Osteoblast (primary cell): ENCODE measurements at places on chromosomes 3 and 15. TPM values are rescaled to one million over a fixed set of nuclear protein-coding genes. Genes with fewer than 3 reads are reported as not detected.

DNA sequence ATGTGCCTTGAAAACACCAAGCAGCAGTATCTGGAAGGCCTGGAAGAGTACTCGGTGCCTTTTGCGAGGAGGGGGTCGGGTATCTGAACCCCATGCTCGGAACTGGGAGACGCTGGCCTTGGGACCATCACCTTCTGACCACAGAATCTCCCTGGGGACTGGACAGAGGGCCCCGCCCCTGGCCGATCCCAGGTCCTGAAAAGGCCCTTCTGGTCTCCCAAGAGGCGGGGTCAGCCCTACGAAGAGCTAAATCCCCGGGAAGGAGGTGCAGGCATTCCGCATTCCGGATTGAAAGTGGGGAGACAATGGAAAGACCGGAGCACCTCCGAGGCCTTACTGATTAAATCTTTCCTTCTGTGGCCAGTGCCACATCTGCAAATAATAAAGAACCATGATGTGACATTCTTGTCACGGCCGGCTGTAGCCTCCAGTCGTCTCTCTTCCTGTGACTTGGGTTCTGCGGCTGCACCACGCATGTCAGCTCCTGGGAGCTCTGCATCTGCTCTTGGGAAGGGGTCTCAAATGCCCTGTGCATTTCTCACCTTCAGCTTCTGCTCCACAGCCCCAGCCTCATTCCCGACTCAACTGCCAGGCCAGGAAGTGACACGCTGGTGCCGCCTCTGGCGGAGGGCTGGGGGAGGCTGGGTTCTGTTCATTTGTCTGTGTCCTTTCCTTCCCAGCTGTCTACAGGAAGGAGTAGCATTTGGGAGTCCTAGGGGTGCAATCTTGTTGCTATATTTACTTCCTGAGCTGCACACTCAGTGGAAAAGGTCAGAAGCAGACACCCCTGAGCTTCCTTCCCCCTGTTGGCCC, 173.5 kb downstream of the KLF13 start:
- H3K4me1 ChIP-seq, result no peaks in the 10 kb centered on the region
- no peak overlapping the region for H3K27ac ChIP-seq
- DNase-seq, result no peak
- H3K4me3 ChIP-seq, result no peak overlapping the region
- no peaks in the 10 kb centered on the region for H3K36me3 ChIP-seq
- peaks cover 3% of the 10 kb centered on the region for H3K27me3 ChIP-seq

DNA sequence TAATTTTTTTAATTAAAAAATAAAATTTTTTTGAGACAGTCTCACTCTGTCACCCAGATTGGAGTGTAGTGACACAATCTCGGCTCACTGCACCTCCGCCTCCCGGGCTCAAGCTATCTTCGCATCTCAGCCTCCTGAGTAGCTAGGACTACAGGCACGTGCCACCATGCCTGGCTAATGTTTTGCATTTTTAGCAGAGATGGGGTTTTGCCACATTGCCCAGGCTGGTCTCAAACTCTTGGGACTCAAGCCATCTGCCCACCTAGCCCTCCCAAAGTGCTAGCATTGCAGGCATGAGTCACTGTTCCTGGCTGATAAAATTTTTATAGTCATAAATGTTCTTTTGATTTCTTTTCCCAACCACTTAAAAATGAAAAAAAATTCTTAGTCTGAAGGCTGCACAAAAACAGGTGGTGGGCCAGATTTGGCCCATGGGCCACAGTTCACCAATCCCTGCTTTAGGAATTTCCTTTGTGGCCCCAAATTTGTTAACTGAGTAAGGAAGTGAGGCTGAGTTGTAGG, 9.2 kb downstream of the UBA5 start:
- H3K27ac ChIP-seq, result no peak overlapping the region
- no peak overlapping the region for H3K4me3 ChIP-seq
- H3K27me3 ChIP-seq, result no peaks in the 10 kb centered on the region
- H3K4me1 ChIP-seq, result peaks cover 6% of the 10 kb centered on the region

The KATNBL1 gene
- total RNA-seq, result 37.3 and 49.2 TPM in 2 replicates

DNA sequence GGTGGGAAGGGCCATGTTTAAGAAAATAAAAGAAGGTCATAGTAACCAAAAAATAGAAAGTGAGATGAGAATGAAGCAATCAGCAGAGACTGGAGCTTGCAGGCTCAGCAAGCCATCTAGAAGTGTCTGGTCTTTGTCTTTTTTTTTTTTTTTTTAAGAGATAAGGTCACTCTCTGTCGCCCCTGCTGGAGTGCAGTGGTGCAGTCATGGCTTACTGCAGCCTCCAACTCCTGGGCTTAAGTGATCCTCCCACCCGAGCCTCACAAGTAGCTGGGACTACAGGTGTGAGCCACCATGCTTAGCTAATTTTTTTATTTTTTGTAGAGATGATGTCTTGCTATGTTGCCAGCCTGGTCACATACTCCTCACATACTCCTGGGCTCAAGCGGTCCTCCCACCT, 36.2 kb downstream of the GXYLT2 start:
- H3K36me3 ChIP-seq, result peaks cover 11% of the 10 kb centered on the region
- no peak overlapping the region for H3K4me3 ChIP-seq
- H3K4me1 ChIP-seq, result no peaks in the 10 kb centered on the region
- DNase-seq, result no peak

- no peaks in the 10 kb centered on the region for H3K36me3 ChIP-seq
- H3K27me3 ChIP-seq, result peaks cover 10% of the 10 kb centered on the region
- no peaks in the 10 kb centered on the region for H3K4me1 ChIP-seq
- H3K4me3 ChIP-seq, result no peak overlapping the region
- DNase-seq, result peak; percentile 57
Measured at GRCh38 chr3:127479449-127479848, 111.1 kb downstream of the TPRA1 start.

The IL17RB gene
- under 0.01 and 0.29 TPM in 2 replicates for total RNA-seq

DNA sequence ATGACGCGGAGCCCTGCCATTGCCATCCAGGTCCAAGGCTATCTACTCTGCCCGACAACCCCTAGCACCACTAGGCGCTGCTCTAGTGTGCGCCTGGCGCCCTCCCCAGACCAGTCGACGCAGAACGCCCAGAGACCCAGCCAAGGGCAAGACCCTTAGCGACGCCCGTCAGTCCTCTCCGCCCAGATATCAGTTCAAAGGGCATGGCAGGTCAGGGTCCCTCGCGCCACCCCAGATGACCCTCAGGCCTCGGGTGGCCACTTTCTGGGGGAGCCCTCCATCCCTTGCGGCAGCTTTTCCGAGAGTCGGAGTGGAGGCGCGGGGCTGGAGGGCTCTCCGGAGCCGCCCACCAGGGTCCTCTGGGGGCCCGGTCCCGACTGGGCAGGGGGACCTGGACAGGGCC, 371 bp upstream of the CLSTN2 start:
- no peaks in the 10 kb centered on the region for H3K36me3 ChIP-seq
- no peaks in the 10 kb centered on the region for H3K4me1 ChIP-seq
- H3K27me3 ChIP-seq, result peaks cover 39% of the 10 kb centered on the region
- no peak for DNase-seq
- H3K27ac ChIP-seq, result no peak overlapping the region
- H3K4me3 ChIP-seq, result peak overlapping the region; percentile 33

- peak; percentile 88 for DNase-seq
- H3K4me3 ChIP-seq, result no peak overlapping the region
- peak overlapping the region; percentile 46 for H3K27ac ChIP-seq
Measured at GRCh38 chr15:51883271-51883837, 53.9 kb downstream of the TMOD3 start.

- H3K4me3 ChIP-seq, result no peak overlapping the region
- peaks cover 3% of the 10 kb centered on the region for H3K36me3 ChIP-seq
- no peak for DNase-seq
- H3K27me3 ChIP-seq, result no peaks in the 10 kb centered on the region
- no peak overlapping the region for H3K27ac ChIP-seq
- no peaks in the 10 kb centered on the region for H3K4me1 ChIP-seq
Measured at GRCh38 chr3:27108322-27108721, 260.9 kb downstream of the NEK10 start.

DNA sequence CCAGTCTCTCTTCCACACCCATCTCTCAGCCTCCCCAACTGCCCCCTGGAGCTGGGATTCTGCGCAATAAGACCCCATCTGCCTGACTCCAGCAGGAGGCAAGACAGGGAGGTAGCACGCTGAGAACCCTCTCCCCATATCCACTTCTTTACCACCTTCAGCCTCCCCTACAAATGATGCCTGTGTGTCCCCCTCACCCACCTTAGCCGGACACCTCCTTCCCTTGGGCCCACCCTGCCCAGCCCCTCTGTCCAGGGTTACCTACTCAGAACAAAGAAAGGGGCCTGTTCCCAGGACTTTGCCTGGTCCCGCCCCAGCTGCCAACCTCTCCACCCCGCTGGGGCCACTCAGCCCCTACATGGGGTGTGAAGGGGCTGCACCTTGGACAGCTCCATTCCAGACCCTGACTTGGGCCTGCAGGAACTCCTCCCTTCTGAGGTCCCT, 40.8 kb upstream of the ATP2B2 start:
- H3K4me1 ChIP-seq, result peaks cover 5% of the 10 kb centered on the region
- no peaks in the 10 kb centered on the region for H3K36me3 ChIP-seq
- no peak overlapping the region for H3K27ac ChIP-seq
- H3K4me3 ChIP-seq, result no peak overlapping the region
- peaks cover 10% of the 10 kb centered on the region for H3K27me3 ChIP-seq

DNA sequence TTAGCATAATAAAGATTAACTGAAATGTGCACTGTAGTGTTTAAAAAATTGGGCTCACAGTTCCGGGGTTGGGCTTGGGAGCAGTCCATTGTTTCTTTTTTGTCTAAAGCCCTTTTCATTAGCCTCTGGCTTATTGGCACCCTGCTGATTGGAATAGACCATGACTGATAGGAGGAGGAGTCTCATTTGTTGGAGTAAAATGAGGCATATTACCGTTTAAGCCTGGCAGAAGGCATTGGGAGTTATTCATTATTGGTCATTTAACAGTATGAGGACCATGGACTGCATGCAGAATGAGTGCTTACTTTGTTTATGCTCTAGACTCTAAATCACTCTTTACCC, 139.0 kb upstream of the CGNL1 start:
- H3K36me3 ChIP-seq, result peaks cover 26% of the 10 kb centered on the region
- peaks cover 7% of the 10 kb centered on the region for H3K4me1 ChIP-seq
- no peaks in the 10 kb centered on the region for H3K27me3 ChIP-seq
- no peak overlapping the region for H3K4me3 ChIP-seq
- no peak overlapping the region for H3K27ac ChIP-seq

GRCh38 chr3:177470197-177470941, 273.1 kb upstream of the TBL1XR1 start:
- DNase-seq, result no peak
- no peak overlapping the region for H3K4me3 ChIP-seq
- H3K27me3 ChIP-seq, result no peaks in the 10 kb centered on the region
- H3K27ac ChIP-seq, result no peak overlapping the region
